ENCODE measurements at places on chromosomes 11 and 22. TPM values are rescaled to one million over a fixed set of nuclear protein-coding genes. Genes with fewer than 3 reads are reported as not detected.

Gene FIBIN
- 0.11 TPM for total RNA-seq

DNA sequence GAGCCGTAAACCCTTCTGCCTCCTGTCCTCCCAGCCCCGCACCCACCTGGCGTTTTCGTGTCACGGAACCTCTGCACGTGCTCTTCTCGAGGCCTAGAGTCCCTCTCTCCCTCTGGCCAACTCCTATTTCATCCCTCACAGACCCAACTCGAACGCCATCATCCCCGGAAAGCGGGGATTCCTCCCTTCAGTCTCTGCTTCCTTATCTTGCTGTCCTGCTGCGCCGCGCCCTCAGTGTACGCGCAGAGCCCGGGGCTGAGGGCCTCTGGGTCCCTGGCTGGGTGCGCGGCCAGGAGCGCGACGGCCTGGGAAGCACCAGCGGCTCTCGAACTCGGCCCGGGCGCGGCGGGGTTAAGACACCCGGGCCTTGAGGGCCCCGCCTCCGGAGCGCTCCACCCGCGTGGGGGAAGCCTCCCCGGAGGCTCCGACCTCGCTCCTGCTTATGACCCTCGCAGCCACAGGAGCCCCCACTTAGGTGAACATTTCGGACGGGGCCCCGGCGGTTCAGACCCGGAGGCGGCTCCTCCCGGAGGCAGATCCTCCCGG, 398 bp upstream of the ATG16L2 start:
- peak; percentile 77 for DNase-seq

DNA sequence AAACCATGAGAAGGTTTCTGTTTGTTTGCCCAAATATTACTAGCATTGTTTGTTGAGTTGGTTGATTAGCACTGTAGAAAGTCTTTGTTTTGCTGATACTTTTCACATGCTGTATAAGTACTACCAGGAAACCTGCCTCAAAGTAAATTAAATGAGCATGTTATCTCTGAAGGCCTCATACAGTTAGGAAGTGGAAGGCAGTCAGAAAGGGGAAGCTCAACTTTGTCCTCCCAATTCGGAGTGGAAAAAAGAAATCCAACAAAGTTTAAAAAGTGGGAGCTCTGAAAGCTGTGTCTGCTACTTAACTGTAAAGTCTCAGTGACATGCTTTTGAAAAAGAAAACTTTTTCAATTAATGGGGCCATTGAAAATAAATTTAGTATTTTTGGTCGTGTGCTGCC, 188.3 kb upstream of the BLID start:
- no peak for DNase-seq

GRCh38 chr11:13222285-13222684, 55.3 kb upstream of the BMAL1 start:
- peak; percentile 70 for DNase-seq

GRCh38 chr22:31148953-31149627, 8.8 kb upstream of the PLA2G3 start:
- DNase-seq: peak; percentile 63

Gene HOATZ
- not detected for total RNA-seq

DNA sequence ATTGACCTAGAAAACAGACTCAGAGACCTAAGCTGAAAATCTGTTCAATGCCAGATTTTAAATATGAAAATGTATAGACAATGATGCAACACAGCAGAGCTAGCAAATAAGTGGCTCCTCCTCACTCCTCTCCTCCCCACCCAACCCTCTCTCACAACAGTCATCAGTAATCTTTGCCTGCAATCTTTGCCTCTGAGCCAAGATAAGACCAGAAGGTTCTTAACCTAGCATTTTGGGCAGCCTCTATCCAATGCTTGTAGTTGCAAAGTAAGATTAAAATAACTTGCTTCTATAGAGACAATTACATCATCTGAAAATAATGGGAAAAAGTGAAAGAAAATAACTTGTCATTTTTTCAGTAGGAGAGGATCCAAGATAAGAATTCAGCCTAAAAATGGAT, 117.3 kb downstream of the PARVA start:
- no peak for DNase-seq
